ENCODE measurements at places on chromosomes 3 and 15.

GRCh38 chr3:134933997-134934396 is 138.9 kb downstream of the EPHB1 start:
- no peak for DNase-seq

DNA sequence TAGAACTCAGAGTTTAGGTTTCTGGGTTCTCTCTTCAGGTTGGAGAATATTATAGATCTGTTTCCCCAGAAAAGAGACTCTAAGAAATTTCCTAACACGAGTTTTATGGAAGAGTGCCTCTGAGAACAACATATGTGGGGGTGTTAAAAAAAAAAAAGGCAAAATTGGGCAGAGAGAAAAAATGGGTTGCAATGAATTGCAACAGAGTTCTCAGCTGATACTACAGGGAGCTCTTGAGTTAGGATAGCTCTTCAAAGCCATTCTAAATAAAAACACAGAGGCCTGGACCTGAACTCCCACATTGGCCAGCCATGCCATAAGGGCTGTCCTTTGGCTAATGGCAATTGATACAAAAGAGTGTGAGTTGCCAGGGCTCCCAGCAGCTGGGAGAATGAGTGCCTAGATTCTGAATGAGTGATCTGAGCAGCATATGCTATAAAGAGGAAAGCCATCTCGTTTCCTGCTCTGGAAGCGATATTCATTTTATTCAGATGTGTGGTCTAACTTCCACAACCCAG is 20.1 kb upstream of the UBE2E2 start:
- DNase-seq, result no peak

DNA sequence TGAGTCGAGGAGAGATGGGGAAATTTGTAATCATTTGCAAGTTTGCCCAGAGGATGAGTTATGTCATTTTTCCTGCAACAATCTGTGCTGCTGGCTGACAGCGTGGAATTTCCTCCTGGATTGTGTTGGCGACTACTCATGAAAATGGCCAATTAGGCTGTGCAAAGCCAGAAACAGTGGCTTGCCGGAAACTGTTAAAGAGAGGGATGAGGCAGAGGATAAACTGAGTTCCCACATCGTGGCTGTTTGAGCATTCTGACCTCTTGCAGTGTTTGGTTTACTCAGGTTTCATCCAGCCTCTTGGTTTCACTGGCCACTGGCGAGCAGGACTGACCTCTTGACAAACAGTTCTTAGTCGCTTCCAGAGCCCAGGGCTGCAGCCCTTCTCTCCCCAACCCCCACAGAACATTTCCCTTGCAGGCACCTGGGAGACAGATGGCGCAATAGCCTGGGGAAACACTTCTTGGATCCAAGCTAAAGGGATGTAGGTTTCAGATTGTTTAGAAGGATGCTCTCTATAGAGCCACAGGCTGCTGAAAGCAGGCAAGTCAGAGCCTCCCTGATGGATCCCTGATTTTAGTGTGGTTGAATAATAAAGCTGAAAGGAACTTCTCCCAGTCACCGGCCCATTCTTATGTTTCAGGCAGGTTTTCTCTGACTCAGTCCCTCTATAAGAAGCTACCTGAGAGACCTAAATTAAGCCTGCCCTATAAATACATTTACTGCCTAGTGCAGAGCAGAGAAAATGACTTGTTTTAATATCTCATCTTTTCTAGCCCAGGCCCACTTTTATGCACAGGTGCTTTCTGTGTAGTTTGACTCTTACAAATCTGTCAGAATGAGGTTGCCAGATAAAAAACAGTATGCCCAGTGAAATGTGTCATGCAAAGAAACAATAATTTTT is 92.8 kb upstream of the UBE2E1 start:
- no peak for DNase-seq

- DNase-seq, result no peak
Measured at GRCh38 chr3:23758253-23758838, 47.4 kb upstream of the UBE2E1 start.

GRCh38 chr15:41936155-41936554 is 36.2 kb downstream of the EHD4 start:
- DNase-seq, result no peak

DNA sequence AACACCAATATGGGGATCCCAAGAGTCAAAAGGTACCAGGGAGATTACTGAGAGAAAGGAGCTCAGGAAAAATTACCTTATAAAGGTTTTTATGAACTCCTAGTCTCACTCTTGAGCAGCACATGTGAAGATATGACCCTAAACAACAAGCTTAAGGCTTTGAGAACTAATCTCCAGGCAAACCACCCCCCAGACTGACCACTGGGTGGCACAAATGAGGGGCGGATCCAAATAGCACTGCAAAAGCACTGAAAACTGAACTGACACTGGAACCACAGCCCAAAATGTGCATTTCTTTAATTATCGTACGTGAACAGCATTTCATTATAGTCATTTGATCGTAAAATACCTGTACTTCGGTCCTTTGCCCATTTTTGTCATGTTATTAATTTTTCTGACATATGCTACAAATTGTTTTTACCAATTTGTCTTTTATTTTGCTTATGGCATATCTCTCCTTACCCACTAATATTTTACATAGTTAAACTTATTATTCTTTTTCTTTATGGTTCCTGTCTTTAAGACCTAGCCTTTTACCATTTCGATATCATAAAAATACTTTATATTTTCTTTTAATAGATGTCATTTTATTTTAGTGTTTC is 31.5 kb upstream of the TFDP2 start:
- no peak for DNase-seq

DNA sequence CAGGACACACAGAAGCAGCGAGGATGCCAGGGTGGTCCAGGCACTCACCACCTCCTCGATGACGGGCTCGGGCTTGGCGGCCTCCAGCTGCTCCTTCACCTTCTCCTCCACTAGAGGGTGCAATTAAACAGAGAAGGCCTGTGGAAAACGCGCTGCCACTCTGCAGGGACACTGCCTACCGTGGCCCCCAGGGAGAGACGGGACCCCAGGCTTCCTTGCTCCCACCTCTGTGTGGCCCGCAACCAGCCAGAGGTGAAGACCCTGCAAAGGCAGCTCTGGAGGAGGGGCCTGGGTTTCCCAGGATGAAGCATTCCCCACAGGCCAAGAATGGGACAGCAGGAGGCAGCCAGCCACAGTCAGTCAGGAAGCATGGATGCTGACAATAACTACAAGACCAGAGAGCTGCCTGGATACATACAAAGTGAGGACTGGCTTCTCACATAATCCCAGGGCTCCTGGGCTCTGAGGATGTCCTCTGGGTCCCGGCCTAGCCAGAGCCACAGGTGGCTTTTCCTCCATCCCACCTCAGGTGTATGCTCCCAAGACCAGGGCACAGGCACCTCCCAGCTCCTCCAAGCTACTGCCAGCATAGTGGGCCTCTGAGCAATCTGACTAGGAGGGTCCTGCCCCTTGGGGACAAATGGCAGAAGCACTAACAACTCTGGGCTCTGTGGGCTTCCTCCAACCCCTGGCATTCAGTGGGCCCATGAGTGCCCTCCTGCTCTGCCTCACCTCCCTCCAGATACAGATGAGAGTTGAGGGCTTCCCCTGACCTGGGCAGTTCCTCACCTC is 46.2 kb downstream of the PTH1R start:
- DNase-seq, result no peak
